Motor neuron (in vitro differentiated cells): ENCODE measurements at places on chromosomes 5 and 9. TPM values are rescaled to one million over a fixed set of nuclear protein-coding genes. Genes with fewer than 3 reads are reported as not detected.

The PCDHB2 gene
- total RNA-seq, result 10.3 and 12.2 TPM in 2 replicates

The CARD6 gene
- total RNA-seq, result 1.7 and 1.9 TPM in 2 replicates

The ARHGEF37 gene
- 3.1 and 3.3 TPM in 2 replicates for total RNA-seq

DNA sequence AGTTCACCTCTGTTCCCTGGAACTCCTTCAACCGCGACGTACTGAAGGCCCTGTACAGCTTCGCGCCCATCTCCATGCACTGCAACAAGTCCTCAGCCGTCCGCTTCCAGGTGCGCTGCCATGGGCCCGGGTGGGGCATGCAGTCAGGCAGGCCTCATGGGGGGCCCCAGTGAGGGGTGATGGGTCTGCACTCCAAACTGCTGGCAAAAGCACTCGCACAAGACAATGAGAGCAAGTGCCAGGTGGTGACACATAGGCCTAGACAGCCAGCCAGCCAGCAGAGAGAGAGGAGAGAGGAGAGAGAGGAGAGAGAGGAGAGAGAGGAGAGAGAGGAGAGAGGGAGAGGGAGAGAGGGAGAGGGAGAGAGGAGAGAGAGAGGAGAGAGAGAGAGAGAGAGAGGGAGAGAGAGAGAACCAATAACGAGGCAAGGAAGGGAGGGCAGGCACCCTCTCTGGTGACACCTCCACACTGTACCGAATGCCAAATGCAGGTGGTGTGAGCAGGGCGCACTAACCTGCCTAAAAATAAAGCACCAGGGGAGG lies 21.0 kb downstream of the DBH start:
- ATAC-seq, result no peak

The SLC6A19 gene
- total RNA-seq, result 0.42 TPM in 1 of 2 replicates, not detected in the other

The FAXDC2 gene
- total RNA-seq, result 3.9 and 4.5 TPM in 2 replicates

The RNF183 gene
- total RNA-seq, result 1.6 and 2.0 TPM in 2 replicates

- ATAC-seq, result no peak
Measured at GRCh38 chr9:130642926-130643325, 21.5 kb upstream of the PRDM12 start.

GRCh38 chr5:118552731-118553360 lies 435.5 kb downstream of the DTWD2 start:
- ATAC-seq, result no peak

DNA sequence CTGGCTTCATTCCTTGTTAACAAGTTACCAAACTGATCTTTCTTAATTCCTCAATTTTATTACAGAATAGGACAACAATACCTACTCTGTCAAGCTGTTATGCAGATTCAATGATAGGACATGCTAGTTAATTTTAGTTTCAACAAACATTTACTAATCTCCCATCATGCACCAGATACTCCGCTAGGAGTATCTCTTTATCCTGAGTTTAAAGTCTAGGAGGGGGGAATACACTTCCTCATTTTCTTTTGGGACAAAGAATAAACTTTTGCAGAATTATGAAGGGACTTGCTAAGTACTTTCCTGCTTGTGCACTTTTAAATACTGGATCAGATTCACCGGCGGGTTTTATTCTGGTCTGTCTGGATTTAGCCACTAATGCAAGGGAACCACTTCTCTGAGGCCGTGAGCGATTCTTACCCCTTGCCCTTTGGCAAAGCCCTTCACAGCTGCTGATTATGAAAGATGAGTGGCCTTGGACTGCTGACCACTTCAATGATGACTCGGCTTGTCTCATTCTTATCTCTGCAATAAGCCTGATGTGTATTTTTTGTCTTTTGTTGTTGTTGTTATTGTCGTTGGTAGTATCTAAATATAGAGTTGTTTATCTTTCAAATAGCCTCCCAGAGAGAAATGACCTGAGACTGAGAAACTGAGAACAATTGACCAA lies 73.9 kb downstream of the RMI1 start:
- ATAC-seq, result no peak

DNA sequence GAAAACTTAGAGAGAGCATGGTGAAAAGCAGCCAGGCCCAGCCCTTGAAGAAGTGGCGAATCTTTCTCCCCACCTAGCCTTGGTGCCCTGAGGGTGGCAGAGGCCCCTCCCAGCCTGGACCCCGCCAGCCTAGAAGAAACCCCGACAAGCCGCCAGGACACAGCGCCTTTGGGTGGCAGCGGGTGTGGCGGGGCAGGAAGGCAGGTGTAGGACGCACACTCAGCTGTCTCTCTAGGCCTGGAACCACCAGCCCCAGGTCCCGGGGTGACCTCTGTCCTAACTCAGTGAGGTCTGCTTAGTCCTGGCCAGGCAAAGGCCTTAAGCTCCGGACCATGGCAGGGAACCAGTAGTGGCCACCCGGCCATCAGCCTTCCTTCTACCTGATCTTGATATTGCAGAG lies 178.3 kb downstream of the BARX1 start:
- ATAC-seq, result no peak

The IL6ST gene
- 27.6 and 28.3 TPM in 2 replicates for total RNA-seq

The PCDHGB5 gene
- 10.7 and 11.4 TPM in 2 replicates for total RNA-seq

DNA sequence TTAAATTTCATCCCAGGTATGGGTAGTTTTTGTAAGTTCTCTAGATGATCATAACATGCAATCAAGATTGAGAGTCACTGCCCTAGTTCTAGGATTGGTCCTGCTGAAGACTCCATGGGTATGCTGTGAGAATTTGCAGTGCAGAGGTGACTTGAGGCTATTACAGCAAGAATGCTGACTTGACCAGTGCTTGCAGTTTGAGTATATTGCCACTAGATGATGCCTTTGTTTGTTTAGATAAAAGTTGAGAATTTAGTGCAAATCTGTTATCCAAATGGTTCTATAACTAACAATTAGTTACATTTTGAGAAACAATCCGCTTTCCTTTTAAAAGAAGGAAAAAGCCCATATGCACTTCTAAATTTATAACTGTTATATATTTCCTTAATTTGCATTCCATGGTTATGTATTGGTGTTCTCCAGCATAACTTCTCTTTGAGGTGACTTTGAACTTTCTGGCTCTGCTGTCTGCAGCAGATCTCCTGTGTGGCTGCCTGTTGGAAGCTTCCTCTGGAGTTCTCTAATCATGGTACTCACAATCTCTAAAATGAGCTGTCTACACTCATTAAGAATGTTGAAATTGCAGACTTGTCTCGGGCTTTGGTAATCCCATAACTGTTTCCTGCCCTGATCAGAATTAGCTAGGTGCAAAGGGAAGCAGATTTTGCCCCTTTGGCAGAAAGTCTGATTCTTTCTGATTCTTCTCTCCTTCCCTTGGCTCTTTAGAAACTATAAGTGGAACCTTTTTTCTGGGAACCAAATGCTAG lies 24.9 kb downstream of the MELK start:
- peak; percentile 92 for ATAC-seq

The POU5F2 gene
- total RNA-seq, result 0.78 and 2.5 TPM in 2 replicates
